ENCODE measurements at places on chromosomes 2 and 18.

GRCh38 chr2:97747285-97747684, 33.9 kb downstream of the ZAP70 start:
- DNase-seq = no peak

DNA sequence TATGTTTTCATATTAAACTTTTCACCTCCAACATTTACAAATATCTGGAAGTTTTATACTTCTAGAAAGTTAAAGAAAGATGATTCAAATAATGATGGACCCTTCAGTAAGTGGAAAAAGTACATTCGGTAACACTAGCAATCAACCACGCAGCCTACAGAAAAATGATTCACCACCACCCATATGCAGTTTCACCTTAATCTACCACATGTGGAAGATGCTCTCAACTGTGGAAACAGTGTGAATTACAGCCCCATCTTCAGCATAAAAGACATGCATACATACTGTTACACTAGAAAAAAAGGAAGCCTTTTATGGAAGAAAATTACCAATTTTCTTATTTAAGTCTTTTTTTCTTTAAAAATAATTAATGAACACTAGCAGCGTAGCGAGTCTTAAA, 1.1 kb downstream of the SLC38A11 start:
- no peak for DNase-seq

- DNase-seq = peak; percentile 62
These were observed 15.4 kb upstream of the FAP start for GRCh38 chr2:162258686-162259085.

DNA sequence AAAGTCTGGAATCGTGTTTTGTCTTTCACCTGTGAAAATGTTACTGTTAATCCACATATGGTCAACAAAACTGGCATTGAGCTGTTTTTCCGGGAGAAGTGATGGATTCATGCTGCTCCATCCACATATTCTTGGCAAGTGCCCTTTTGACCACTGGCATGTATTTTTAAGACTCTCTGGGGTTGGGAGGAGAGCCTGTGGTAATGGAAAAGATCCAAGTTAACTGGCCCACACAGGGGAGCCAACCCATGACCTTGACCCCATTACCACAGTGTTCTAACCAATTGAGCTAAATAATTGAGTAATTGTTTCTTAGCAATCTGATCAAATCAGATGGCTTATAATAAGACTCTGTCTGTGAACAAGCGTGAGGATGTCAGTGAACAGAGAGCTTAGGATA, 296.2 kb upstream of the NRP2 start:
- peak; percentile 84 for DNase-seq
